Skin of body (tissue), 3 donors: ENCODE measurements at places on chromosomes 6 and 20. TPM values are rescaled to one million over a fixed set of nuclear protein-coding genes. Genes with fewer than 3 reads are reported as not detected.

The AFG1L gene
- 5.8 TPM for total RNA-seq

The RIMS4 gene
- 1.3 TPM for total RNA-seq

The LST1 gene
- 7.6 TPM for total RNA-seq

The ADGRF1 gene
- total RNA-seq, result 0.10 TPM
